ENCODE measurements at places on chromosomes 5 and 9.

- no peak for DNase-seq
Measured at GRCh38 chr5:141997358-141997960, 15.4 kb downstream of the GNPDA1 start.

GRCh38 chr5:134188092-134188491 lies 11.3 kb upstream of the SKP1 start:
- no peak for DNase-seq

GRCh38 chr9:91921371-91921770 lies 28.7 kb downstream of the ROR2 start:
- no peak for DNase-seq

DNA sequence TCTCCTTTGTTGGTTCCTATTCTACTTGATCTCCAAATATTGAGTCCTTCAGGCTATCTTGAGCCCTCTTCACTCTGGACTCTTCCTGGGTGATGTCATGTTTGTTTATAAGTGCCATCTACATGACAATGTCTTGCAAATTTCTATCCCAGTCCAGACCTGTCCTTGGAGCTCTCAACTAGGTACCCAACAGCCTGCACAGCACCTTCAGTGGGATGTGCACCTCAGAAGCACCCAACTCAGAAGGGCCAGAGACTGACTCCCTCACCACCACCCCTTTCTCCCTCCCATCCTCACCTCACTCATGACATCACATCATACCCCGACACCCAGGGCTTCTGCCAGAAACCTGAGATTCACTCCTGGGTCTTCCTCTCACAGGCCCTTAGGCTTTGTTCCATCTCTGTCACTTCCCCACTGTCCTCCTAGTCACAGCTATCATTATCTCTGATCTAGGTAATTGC lies 14.4 kb downstream of the TXN start:
- DNase-seq, result no peak

DNA sequence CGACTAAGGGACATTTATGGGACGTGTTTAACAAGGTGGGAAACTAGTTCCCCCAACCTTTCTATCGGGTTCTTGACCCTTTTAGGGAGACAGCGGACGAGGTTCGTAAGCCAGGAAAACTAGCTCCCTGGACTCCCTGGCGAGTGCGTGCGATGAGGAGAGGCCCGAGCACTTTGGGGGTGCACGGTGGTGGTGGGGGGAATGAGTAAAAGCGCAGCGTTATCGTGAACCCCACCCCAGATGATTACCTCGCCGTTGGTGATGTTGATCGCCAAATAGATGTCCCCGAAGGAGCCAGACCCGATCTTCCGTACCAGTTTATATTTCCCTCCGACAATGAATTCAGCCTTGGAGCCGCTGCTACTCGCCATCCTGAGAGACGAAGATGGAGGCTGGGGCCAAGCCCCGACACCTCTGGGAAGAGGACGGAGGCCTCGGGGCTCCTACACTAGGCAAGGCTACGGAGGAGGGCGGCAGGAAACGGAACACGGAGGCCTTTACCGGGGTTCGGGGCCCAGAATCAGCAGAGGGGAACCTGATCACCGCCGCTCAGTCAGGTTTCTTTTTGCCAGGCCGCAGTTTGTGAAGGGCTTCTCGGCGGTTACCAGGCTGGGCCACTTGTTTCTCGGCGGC lies 529 bp downstream of the CSNK1A1 start:
- DNase-seq, result no peak

GRCh38 chr9:33690143-33690933 lies 105.0 kb upstream of the PRSS3 start:
- no peak for DNase-seq

- DNase-seq, result no peak
Measured at GRCh38 chr9:14222149-14222835, 91.6 kb downstream of the NFIB start.

GRCh38 chr9:93133681-93134014 lies 403 bp downstream of the NINJ1 start:
- no peak for DNase-seq

DNA sequence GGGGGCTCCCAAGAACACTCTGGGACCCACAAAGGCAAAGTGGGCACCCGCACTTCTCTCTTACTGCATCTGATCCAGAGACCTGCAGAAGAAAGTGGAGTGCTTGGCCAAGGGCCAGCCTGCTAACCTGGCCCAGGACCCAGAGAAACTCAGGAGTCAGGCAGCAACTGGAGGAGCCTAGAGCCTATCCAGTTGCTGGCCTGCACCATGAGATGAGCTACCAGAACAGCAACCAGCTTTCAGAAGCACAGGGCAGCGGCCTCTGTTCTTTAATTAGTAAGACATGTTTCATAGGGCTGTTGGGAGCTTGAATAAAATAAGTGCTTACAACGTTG lies 298.3 kb downstream of the GADD45G start:
- no peak for DNase-seq

GRCh38 chr9:117747386-117747970 lies 43.3 kb downstream of the TLR4 start:
- no peak for DNase-seq
